HuH-7.5 (cell line): ENCODE measurements at places on chromosomes 3 and 15.

DNA sequence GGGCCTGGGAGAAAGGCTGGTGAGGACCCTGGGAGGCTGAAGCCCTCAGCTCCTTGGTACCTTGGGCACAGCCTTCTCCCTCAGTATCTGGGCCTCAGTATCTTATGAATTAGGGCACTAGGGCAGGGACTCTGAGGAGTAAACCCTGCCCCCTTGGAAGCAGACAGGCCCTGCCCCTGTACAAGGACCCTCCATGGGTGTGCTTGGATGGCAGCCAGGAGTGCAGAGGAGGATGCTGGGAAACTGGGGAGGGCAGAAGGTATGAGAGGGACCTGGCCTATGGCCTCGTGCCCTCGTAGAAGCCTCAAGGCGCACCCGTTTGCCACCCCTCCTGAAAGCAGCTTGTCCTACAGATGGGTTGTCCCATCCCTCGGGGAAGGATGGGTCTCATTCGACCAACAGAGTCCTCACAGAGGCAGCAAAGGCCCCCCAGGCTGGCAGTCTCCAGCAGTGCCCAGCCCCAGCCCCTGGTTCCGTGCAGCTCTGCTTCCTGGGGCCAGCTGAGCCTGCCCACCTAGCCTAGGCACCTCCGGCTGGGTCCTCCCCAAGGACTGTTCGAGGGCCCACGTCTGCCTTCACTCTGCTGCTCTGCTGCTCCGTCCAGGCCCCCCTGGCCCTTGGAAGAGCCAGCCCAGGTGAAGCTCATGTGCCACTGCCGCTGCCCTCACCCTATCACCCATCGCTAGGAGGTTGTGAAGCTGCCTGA lies 15.3 kb upstream of the SEMA3F start:
- DNase-seq: no peak

DNA sequence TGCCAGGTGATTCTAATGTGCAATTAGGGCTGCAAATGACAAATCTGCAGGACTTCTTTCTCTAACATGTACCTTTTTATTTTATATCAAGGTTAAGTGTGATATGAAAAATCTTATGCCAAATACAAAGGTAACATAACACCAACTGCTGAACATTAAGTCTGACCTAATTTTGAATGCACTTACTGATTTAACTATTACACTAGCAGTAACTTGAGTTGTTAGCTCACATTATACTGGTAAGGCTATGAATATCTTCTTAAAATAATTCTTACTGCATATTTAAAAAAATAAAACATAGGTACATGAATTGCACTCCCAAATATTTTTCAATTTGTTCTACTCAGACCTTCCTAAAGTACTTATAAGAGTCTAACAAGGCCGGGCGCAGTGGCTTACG lies 259.2 kb downstream of the CD47 start:
- DNase-seq: no peak

DNA sequence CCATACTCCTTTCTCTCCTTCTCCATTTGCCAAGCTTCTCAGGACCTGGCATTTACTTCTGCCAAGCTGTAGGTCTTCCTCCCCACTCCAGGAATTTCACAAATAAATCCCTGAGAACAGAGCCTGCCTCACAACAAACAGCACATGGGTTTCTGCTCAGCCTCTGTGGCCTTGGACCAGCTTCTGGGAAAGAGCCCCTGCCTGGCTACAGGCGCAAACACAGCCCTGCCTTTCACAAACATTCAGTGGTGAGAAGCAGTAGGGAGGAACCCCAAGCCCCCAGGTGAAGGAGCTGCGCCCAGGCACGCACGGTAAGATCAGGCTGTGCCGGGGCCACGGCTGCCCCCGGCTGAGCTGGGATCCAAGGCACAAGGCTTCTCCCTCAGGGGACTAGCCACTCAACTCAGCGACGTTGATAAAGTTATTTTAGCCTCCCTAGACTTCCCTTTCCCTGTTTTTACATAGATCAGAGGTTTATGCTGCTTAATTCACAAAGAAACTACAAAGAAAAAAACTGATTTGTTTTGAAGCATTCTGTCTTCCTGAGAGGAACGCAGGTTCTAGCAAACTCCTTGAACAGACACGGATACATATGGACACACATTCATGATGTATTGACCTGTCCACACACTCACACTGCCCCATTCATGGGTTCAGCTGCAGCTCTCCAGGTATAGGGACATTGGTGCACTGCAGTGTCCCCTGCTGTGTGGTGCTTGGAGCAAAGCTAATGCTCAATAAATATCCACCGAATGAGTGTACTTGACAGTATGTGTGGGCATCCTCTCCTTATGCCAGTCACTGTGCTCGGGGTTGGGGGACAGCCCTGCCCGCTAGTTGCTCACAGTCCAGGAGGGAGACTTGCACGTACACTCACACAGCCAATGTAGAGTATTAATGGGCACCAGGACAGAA lies 25.4 kb downstream of the HES1 start:
- DNase-seq: no peak

- DNase-seq: no peak
Measured at GRCh38 chr3:36679384-36680200, 84.8 kb downstream of the DCLK3 start.

- no peak for DNase-seq
Measured at GRCh38 chr3:17138246-17139039, 253.7 kb downstream of the PLCL2 start.

DNA sequence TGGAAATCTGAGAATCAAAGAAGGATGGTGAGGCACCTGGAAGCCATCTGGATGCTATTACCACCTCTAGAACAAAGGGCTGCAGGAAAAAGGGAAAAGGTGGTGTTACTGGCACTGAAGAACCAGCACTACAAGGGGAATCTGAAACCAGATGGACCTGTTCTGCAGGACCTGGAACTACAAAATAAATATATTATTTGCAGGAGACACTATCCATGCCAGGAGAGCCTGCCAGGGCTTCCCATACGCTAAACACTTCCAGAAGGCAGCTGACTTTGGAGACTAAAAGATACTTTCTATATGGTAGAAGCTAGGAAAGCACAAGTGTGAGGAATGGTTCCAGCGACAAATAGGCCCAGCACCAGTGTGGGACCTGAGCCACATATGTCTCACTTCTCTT lies 83.4 kb upstream of the POU1F1 start:
- DNase-seq: no peak

DNA sequence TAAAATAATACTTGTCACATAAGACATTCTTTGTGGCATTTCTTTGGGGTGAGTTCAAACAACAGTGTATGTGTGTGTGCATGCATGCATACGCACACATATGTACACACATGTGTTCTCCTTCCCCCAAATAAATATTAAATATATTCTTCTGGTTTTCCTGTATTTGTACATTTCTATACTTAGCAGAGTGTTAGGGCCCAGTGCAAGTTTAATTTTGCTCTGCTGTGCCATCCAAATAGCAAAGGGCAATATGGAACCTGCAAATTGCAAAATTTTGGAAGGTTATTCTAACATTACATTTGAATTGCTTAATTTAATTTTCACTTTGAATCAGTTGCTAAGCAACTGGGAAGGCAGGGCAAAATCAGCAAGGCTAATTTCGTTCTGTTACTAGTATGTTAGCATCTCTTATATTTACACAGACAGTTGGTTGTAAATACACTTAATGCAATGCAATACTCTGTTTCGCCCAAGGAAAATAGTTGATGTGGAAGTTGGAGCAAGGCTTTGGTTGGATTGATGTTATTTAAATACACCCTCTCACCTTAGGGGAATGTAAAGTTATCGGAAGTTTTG lies 130.4 kb downstream of the ITPR1 start:
- DNase-seq: no peak

DNA sequence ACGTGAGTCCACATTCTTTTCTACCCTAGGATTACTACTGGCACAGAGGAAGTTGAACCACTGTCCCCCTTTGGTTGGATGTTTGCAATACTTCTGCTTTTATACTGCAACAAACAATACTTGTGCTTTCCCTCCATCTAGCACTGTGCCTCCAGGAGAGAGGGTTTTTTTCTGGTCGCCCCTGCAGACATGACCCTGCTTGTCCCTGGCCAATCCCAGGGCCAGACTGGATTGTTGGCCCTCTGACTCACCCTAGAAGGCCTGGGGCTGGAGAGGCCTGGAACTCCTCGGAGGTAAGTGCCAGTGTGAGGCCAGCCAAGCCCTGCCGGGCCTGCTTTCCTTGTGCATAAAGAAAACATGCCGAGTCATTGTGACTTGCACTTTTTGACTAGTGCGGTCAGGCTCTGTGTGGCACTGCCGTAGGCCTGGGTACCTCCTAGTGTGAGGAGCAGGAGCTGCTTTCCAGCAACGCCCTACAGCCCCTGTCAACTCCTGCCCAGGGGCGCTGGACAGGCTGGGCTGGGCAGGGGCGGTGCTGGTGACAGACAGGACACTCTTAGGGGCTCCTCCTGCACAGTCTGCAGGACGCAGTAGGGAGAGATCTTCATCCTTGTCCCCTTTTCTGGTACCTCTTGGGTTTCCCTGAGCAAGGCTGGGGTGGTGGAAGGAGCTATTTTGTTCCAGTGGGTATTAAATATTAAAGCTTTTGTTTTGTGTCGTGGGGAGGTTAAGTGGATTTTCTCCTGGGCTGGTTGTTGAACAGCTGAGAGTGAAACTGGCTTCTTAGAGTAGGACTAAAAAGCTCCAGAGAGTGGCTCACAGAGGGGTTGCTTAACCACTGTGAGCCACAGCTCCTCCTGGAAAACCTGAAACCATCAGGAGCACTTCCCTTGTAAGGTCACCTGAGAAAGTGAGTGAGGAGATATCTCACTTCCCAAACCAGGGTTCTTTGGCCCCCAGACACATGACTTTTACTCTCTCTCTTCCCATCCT lies 14.4 kb upstream of the TKT start:
- DNase-seq: peak; percentile 19

GRCh38 chr15:73700041-73700842 lies 16.1 kb downstream of the CD276 start:
- DNase-seq: peak; percentile 83

- DNase-seq: peak; percentile 82
Measured at GRCh38 chr3:115147329-115148141, 447 bp upstream of the ZBTB20 start.

DNA sequence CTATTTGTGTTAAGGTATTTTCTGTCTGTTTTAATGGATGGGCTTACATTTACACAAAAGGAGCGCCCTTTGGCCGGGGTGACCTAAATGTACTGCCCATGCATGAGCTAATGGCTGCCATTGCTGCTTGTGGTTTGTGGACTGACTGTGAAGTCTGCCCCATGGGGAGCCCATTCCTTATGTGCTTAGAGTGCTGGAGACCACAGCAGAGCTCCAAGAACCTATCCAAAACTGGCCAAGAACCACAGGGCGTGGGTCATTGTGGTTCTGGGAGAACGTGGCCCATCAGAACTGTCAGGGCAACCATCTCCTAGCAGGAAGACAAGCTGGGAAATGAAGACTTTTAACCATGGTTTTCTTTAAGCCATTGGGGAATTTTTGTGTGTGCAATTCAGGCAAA lies 105.3 kb downstream of the CHDH start:
- no peak for DNase-seq

- no peak for DNase-seq
Measured at GRCh38 chr3:123301331-123302184, 99.8 kb downstream of the SEC22A start.

DNA sequence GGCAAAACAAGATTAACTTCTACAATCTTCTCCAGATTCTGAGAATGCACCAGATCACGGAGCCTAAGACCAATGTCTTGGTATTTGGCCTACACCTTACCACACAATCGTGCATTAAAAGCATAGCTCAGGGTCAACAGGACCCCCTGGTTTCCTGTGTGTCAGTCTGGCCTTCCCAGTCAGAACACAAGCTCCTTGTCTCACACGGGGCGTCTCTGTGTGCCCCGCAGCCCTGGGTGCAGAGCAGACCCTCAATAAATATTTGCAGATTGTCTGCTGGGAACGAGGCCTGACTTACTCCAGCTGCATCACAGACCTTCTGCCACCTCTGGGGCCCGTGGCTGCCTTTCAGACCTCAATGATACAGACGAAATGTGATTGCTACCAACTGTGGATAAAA lies 82.5 kb upstream of the CTNNB1 start:
- DNase-seq: no peak

DNA sequence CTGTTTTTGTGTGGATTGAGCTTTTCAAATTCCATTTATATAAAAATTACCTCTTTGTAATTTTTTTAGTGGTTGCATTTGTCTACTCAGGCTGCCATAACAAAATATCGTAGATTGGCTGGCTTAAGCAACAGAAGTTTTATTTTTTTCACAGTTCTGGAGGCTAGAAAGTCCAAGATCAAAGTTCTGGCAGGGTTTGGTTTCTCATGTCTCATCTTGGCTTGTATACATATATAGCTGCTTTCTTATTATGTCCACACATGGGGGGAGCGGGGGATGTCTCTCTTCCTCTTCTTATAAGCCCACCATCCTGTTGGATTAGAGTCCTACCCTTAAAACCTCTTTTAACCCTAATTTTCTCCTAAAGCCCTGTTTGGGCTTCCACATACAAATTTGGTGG lies 28.5 kb downstream of the MGA start:
- no peak for DNase-seq

DNA sequence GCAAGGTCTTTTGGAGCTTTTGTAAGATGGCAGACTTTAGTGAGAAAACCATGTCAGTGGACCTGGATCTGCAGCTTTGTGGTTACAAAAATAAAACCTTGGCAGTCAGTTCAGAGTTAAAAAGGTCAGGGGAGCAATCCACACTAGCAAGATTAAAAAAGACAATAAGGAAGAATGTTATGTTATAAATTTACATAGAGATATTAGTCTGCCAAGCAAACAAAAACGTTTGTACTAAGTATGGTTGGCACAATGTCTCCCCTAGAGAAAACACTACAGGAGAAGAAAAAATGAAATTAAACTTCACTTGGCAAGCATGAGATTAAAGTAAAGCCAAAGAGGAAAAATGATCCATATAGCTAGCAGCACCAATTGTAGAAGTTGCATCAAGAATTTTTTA lies 205.0 kb downstream of the LSAMP start:
- no peak for DNase-seq

GRCh38 chr15:44542596-44542995 lies 5.6 kb downstream of the EIF3J start:
- no peak for DNase-seq

DNA sequence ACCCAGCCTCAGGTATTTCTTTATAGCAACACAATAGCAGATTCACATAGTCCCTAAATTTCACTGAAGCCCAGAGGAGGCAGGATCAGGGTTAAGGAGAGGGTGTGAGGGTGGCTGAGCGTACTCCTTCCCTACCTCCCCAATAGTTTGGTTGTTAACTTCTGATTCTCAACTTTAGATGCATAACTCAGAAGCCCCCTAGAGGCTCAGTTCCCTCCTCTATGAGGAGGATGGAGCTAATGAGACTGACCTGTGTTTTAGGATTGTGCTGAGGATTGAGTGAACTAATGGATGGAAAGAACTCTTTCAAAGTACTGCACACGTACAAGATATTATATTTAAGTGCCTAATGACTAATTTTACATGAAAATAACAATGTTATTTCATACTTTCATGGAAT lies 249.3 kb upstream of the SOX14 start:
- DNase-seq: no peak

GRCh38 chr3:72318504-72319193 lies 529.6 kb downstream of the SHQ1 start:
- DNase-seq: no peak
